Activated effector memory CD4-positive, alpha-beta T cell treated with Interleukin-2 at 50 U/mL for 16 hours (primary cell): ENCODE measurements at places on chromosomes 2 and 18.

GRCh38 chr18:74869904-74870863, 272.5 kb downstream of the ZNF407 start:
- no peak for DNase-seq

DNA sequence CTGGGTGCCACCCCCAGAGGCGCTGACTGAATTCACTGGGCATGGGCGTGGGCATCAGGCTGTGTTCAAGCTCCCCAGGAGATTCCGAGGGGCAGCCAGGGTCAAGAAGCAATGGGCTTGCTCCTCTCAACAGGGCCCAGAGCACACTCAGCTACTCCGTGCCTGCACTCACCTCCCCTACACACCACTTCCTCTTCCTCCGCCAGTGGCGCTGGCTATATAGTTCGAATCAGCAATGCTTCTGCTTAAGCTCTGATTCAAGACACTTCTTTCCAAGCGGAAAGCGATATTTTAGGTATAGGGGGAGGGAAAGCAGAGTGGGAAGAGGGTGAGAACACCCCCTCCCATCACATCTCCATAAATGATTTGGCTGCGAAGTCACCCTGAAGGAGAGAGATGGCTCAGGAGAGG, 42.1 kb downstream of the CRACDL start:
- no peak for DNase-seq

GRCh38 chr2:195538937-195539336, 118.1 kb upstream of the SLC39A10 start:
- no peak for DNase-seq

GRCh38 chr2:24721470-24721869, 71.7 kb downstream of the PTRHD1 start:
- no peak for DNase-seq

DNA sequence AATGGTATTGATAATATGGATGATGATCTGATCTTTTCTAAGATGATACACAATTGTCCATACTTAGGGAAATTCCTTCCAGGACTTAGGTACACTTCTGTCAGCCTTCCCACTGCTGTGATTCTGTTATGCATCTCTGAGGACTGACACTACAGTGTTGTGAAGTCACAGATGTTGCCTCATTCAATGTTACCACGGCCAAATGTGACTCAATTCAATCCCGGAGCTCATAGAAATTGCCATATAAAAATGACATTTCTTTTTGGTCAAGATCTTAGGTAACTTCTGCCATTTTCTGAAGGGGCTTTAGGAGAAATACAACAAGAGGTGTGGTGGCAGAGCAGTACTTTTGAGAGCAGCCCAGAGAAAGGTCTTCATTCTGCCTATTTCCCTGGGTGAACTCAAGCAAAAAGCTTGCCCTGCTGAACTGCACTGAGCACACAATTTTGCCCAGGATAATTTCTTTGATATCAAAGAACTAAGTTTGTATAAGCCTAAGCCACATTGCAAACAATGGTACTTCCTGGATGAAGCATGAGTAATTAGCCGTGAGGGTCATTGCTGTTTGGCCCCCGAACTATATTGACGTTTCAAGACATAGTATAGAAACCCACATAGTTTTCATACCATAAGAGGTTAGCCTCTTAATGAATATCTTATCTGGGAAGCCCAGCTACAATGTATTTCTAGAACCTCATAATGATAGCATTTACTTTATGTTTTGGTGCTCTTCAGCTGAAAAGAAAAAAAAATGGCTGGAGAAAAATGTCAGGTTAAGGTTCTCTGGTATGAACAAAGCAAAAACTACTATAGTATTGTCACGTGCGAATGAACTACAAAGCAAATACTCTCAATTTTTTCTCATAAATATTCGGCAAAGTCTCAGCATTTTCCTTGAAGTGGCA, 437.4 kb downstream of the MEIS1 start:
- DNase-seq, result no peak

- DNase-seq, result no peak
Observed at GRCh38 chr2:40049781-40050180, 270.7 kb upstream of the THUMPD2 start.

- no peak for DNase-seq
Observed at GRCh38 chr2:142796161-142796560, 81.3 kb upstream of the KYNU start.

DNA sequence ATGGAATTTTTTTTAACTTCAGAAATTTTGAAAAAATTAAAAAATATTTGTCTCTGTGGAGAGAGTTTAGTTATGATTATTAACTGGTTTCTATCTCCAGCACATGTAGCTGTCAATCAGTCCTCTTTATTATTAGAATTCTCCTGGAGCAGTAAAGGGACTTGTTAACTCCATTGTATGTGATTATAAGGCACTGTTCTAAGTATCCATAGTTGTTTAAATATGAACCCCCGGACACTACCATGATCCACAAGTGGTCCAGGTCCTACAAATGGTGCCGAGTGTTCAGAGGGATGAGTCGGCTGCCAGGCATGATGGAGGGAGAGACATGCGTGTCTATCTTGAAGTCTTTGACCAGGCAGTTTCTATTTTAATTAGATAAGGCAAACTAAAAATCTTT, 492 bp downstream of the CHRNA1 start:
- DNase-seq, result no peak
